ENCODE measurements at places on chromosomes 1 and 21.

GRCh38 chr1:104905322-104905721 is 1155.6 kb downstream of the AMY1C start:
- no peak for DNase-seq

GRCh38 chr21:30044447-30045064 is 104.8 kb upstream of the GRIK1 start:
- no peak for DNase-seq

DNA sequence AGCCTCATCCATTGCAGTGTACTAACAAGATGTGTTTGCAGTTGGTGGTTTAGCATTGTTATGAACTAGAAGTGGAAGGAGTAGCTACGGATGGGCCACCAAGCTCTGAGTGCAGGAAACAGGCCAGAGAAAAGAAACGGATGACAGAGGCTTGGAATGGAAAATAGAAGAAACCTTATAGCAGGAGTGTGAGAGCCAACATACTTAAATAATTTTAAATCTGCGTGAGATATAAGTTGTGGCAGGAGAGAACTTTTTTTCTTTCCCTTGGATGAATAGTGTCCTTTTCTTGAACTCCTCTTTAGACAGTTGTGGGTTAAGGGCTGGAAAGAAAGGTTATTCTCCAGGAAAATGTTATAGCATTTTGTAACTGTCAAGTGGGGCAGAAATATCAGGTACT is 54.2 kb downstream of the RGL1 start:
- DNase-seq = no peak

- DNase-seq = no peak
Measured at GRCh38 chr1:224922404-224923164, 6.9 kb upstream of the DNAH14 start.
